ENCODE measurements at places on chromosomes 4 and X.
A peak's percentile ranks its signal among the peaks of the same experiment; 100 is the strongest.

- DNase-seq, result no peak
Measured at GRCh38 chr4:178602833-178603232, 1160.6 kb upstream of the AGA start.

DNA sequence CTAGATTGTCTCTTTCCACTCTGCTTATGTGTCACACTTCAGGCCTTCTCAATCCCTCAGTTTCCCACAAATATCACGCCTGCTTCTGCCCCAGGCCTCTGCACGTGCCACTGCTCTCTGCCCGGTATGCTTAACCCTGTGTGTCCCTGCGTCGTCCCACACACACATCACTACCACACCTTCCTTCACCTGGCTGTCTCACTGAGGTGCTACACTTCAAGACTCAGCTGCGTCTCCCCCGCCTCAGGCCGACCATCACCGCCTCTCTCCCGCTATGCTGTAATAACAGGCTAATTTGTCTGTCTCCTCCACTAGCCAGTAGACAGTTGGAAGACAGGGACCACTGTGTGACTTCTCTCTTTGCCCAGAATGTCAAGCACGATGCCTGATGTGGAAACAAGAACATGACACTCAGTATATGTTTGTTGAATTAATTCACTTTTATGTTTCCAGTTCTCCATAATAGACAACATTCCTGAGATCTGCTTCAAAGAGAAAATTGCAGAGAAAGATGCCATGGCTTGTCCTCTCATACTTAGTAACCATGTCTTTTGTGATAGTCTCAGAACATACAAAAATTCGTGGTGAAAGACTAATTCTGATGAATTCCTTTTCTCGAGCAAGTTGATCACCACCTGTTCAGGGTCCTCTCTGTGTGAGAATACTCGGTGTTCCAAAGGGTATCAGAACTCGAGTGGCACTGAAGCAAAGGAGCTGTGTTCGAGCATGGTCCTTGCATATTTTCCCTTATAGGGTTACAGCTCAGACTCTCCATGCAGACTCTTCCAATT lies 54.2 kb downstream of the AFAP1 start:
- DNase-seq, result no peak

DNA sequence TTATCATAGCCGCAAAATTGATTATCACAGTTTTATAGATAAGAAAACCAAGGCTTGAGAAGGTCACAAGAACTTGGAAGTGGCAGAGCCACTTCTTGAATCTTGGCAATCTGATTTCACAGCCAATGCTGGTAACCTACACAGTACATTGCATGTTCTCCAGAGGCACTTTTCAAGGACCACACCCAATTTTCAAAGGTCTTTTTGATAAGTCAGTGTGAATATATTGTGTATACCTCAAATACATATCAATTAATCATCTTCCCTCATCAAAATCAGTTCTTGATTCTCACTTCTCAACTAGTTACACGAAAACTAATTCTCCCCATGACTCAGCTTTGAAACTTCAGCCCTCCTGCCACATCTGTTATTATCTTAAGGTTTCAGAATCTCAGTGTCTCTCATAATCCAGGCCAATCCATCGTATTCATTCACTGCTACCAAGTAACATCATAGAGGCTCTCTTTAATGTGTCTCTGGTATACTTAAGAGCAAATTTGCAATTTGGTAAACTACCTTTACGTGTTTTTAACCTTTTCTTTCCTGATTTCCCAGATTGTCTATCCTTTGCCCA lies 16.8 kb downstream of the CAMK2D start:
- no peak for DNase-seq

GRCh38 chrX:74804574-74804973 lies 120.7 kb downstream of the NEXMIF start:
- no peak for DNase-seq

DNA sequence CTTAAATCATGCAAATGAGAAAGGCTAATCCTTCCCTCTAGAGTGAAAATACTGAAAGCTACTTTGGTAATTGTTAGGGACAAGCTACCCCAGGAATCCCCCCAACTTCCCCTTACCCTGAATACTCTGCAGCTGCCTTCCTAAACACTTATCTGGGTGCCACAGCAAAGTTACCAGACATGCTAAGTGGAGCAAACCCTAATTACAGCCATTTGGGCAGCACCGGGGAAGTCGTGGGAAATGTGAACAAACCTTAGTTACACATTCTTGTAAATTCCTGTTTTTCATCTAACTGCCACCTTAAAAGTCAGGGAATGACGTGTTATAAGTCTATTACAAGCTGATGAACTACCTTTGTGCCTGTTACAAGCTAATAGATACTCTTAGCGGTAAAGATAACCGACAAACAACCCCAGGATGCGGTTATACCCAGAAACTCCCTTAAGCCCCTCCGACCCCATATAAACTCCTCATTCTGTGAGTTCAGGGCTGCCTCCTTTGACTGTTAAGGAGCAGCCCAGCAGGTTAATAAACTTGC lies 66.0 kb upstream of the PLAC8 start:
- DNase-seq, result no peak

DNA sequence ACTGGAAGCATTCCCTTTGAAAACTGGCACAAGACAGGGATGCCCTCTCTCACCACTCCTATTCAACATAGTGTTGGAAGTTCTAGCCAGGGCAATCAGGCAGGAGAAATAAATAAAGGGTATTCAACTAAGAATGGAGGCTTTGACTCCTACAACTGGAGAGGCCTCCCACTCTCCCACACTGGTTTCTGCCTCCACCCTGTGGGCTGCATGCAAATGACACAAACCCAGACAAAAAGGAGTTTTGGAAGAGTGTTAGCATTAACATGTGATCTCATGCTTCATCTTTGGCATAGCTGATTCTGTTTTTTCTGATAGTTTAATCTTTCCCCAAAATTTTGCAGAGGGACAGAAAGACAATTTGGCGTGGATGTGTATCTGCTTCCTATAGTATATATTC lies 80.8 kb upstream of the IQCM start:
- no peak for DNase-seq

- no peak for DNase-seq
Measured at GRCh38 chr4:186012071-186012470, 56.9 kb upstream of the TLR3 start.

DNA sequence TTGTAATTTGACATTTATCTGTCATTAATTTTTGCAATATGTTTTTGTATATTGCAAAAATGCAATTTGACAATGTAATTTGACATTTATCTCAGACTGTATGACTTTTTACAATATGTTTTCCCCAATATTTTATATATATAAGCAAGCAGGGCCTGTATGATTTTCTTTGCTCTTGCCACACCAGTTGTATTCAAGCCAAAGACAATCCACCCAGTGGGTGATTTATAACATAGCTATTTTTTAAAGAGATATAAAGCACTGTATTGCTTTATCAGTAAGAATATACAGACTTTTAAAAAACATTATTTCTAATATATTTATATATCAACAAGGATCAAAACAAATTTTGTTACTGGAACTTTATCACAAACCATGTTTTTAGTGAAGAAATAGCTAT lies 47.3 kb downstream of the SLIT2 start:
- DNase-seq, result no peak

- DNase-seq, result no peak
Measured at GRCh38 chrX:85503258-85504158, 124.0 kb upstream of the POF1B start.

DNA sequence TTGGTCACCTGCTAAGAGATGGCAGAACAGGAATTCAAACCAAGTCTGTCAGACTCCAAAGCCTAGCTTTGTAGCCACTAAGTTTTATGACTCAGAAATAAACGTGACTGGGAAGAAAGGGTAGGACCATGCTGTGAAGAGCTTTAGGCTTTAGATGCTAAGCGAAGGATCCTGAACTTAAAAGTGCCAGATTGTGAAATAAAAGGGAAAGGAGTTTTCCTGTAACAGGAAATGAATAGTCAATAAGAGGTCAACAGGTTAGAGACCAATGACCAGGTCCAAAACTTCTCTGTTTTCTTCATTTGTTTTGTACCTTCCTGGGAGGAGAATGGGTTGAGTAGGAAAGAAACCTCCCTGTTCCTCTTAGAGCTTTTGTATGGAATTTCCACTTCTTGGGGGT lies 98.8 kb upstream of the EOLA2 start:
- no peak for DNase-seq

GRCh38 chr4:81505004-81505598 lies 33.4 kb upstream of the RASGEF1B start:
- DNase-seq, result peak; percentile 53

DNA sequence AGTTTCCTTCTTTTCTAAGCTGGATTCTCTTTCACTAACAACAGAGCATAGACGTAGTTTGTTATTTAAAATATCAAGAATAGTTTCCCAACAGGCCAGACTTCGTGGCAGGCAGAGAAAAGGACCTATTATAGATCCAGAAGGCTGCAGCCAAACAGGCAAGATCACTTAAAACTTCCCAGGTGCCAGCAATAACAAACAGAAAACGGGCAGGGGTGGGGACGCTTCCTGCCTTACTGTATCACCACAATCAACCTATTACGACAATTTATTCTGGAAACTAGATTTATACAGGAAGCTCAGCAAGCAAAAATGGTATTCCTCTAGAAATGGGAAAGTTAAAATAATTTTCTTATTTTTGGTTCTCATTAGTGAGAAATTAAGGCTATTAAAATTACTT lies 22.1 kb downstream of the RWDD4 start:
- no peak for DNase-seq

DNA sequence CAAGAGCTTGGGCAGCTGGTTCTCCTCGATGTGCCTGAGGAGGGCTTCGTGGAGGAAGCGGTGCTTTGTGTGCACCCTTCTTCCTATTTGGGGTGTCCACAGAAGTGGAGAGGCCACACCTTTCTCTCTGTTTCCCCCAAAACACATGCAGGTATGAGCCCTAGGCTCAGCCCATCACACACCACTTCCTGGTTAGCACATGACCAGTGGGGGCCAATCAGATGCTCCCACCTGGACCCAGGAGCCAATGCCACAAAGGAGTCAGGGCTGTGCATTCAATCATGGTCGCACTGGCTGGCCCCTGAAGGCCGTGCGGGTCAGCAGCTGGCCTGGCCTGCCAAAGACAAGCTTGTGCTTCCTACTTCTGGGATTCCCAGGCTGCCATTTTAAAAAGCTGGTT lies 51.4 kb downstream of the PPP2R2C start:
- DNase-seq, result peak; percentile 9

DNA sequence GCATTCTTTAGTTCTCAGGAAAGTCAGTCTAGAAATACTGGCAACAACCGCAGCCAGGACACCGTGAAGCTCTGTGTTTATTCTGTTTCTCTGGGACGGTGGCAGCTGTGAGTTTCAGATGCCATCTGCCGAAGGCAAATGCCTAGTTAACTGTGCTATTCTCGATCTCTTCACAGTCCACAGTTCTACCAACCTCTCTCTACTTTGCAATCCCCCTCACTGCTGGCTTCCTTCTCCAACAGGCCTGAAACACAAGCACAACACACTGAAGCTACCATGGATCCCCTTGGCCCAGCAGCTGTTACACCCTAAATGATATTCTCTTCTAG lies 118.8 kb downstream of the ZNF827 start:
- no peak for DNase-seq

- peak; percentile 22 for DNase-seq
Measured at GRCh38 chr4:2071912-2072867, 13.1 kb downstream of the NAT8L start.

DNA sequence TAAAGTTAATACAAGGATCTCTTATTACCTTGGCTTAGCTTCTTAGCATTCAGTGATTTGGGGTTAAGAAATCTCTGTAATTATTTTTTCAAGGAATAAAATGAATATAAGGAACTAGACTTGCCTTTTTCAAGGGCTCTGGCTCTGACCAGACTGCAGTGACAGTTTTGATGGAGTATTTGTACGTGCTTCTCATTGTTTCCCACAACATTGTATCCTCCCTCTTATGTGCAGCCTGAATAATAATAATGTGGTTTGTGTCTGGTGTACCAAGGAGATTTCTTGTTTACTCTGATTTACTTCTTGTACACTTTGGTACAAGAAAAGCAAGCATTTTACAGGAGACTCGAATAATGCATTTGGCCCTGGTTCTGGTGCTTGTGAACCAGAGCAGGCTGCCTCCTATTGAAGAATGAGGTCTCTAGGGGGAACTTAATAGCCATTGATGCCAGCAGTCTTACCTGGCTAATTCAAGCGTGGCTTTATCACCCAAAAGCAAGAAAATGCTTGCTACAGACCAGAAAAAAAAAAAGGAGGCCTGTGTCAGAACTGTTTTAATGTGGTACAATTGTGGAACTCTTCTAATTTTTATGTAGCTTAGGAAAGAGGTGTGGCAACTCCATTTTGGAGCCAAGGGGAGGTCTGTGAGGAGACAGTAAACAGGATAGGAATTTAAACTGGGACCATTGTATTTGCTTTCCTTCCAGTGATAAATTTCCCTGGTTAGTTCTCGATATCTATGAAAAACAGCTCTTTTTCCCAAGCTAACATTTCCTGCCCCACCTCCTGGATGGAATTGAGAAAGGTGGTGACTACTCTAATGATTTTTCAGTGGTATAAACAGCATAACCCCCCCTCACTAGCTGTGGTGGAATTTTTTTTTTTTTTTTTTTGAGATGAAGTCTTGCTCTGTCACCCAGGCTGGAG lies 5.6 kb downstream of the OTC start:
- no peak for DNase-seq

DNA sequence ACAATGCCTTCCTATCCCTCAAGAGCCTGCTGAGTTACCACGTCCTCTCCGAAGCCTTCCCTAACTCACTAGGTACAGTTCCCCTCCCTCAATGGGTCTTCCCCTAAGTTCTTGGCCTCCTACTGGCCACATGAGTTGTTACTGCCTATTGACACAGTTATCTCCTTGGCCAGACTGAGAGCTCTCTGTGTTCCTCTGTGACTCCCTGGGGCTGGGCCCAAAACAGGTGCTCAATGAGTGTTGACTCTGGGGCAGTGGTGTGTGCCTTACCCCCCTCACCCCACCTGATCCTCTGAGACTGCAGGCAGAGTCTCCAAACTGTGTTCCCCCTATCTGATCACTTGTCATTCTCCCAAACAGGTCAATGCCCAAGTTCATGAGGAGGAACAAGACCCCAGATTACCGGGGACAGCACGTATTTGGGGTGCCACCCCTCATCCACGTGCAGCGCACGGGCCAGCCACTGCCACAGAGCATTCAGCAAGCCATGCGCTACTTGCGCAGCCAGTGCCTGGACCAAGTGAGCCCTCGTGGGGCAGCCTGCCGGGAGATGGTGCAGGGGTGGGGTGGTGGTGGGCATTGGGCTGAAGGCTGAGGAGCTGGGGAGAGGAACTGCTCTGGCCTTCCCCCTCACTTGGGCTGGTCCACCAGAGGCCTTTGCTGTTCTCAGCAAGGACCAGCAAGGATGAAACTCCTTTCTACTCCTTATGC lies 72.6 kb downstream of the STARD8 start:
- DNase-seq, result no peak

DNA sequence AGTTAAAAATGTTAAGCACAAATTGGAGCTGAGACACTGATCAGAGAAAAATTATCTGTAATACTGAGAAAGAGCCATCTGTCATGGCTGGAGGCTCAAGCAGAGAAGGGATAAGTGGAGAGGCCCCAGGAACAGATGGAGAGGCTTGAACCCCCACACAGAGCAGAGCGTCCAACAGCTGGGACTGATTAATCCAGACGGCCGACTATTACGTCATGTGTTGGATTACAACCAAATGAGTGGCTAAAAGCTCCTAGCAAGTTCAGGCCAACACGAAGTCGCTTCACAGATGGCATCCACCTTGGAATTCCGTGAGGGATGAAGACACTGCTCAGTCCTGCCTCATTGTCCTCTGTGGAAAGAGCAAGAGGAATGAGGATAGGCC lies 57.7 kb upstream of the ATXN3L start:
- no peak for DNase-seq

- no peak for DNase-seq
Measured at GRCh38 chrX:2370456-2370855, 130.3 kb downstream of the DHRSX start.

Data from activated naive CD8-positive, alpha-beta T cell treated with anti-CD3 and anti-CD28 coated beads, Interleukin-2, amount 10 ng/mL, durations not matched to agents 7 days and 5 days (primary cell).